ENCODE measurements at places on chromosomes 2 and 18.

GRCh38 chr2:120853306-120854013 lies 117.8 kb downstream of the GLI2 start:
- DNase-seq: no peak

DNA sequence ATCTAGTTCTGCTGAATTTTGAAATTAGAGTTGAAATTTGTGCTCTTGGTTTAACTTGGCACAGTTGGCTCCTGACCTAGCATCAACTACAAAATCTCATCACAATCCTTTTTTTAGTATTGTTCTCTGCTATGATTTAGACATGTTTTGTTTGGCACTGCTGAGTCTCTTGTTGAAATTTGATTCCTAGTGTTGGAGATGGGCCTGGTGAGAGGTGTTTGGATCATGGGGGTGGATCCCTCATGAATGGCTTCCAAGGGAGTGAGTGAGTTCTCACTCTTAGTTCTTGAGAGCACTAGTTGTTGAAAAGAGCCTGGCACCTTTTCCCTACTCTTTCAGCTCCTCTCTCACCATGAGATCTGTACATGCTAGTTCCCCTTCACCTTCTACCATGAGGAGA lies 605.6 kb upstream of the SLC39A10 start:
- no peak for DNase-seq

DNA sequence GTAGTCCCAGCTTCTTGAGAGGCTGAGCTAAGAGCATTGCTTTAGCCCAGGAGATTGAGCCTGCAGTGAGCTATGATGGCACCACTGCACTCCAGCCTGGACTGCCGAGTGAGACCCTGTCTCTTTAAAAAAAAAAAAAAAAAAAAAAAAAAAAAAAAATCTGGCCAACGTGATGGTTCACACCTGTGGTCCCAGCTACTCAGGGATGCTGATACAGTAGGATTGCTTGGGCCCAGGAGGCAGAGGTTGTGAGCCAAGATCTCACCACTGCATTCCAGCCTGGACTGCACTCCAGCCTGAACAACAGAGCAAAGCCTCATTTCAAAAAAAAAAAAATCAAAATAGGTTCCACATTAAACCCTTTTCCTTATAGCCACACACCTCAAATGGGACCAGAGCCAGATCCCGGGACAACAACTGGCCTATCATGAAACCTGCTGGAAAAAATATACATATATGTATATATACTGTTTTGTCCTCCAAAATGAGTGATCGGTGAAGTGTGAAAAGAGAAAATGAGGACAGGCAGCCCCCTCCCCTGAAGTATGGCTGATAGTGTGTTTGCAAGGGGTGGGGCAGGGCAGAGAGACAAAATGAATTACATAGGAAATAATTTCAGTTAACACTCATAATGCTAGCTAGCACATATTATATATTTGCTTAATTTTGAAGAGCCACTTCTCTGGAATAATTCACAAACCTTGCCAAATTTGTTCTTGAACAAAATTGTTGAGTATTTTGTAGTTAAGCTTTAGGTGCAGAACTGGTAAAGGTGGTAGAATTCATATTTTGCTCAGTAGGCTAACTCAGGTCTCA lies 22.9 kb downstream of the MAPRE2 start:
- DNase-seq: no peak

DNA sequence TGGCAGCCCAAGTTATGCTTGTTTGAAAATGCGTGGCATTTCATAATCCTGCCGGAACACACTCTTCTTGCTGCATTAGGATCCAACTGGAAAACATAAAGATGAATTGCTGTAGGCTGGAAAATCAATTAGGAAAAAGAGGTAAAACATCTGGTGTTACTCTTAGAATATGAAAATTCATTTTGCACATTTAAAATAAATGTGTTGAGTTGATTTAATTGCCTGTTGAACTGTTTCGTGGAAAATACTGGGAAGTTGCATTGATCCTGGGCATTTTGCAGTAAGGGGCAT lies 4.1 kb downstream of the RHOB start:
- no peak for DNase-seq

- no peak for DNase-seq
These were observed 196.2 kb downstream of the VWC2L start for GRCh38 chr2:214607051-214607450.

DNA sequence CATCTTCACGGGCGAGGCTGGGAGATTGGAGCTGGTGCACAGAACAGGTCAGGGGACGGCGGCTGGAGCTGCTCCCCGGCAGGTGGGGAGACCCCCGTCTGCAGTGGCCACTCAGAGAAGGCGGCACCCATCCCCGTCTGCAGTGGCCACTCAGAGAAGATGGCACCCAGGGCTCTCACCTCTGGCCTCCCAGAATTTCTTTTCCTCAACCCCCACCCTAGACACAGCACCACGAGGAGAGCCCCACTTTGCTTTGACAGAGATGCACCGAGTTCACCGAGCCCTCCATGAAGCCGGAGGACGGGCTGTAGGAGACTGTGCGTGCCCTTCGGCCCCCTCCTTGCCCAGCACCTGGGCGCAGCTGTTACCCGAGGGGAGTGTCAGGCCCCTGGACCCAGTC lies 201.6 kb upstream of the SALL3 start:
- DNase-seq: no peak

DNA sequence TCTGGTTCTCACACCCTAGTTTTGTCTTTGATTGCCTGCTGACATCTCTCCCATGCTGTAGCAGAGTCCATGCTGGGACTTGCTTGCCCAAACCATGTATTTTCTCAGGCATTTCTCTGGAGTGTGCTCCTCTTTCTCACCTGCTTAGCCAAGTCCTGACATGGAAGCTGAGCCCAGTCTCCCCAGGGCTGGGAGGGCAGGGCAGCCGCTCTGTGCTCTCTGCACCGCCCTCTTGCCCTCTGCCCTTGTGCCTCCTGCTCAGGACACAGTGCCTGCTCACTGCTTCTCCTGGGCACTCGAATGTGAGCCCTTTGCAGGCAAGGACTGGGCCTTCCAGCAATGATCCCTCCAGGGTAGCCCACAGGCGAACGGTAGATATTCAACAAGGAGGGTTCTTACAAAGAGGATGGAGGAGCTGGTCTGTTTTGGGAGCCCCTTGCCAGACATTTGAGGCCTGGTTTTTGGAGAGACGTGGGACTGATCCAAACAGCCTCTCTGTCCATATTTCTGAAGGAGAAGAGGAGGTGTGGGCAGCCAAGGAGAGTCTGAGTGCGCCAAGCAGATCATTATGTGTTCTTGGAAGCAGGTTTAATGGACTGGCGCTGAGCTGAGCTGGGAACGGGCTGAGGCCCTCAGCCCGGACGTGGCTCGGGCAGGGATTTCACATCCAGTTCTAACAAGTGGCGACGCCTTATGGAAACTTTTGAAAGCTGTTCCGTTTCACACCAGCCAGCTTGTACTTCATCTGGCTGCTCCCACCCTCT lies 4.0 kb downstream of the SLC14A2 start:
- DNase-seq: no peak

GRCh38 chr2:7950035-7950612 lies 731.7 kb upstream of the ID2 start:
- DNase-seq: no peak

DNA sequence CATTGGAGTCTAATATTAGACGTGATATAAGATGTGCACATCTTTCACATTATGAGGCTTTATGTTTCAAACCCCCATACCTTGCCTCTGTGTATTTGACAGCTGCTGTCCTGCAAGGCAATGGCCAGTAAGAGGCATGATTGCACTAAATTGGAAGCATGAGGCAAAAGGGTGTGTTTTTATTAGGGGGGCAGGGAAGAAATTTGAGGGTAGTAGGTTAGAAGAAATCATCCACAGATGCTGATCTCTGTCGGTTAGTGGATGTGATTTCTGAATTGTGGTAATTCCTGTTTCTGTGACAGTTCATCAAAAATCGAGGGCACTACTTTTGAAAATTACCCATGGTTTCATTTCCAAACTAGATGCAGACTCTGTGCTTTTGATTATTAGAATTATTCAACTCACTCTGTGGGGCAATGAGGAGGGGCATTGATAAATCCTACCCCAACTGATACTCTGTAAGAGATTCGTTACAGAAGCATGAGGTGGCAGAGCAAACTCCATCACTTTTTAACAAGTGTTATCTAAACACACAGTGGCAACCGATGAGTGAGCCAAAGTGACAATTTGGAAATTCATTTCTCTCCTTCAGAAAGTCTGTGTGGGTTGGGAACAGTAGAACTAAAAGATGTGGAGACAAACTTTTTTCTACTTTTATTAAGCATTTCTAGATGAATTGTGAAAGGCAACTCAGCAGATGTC lies 453.0 kb downstream of the ARHGAP15 start:
- DNase-seq: no peak

- no peak for DNase-seq
These were observed 179.1 kb downstream of the LDLRAD4 start for GRCh38 chr18:13397504-13398163.

GRCh38 chr2:47950340-47951301 lies 44.3 kb upstream of the FBXO11 start:
- no peak for DNase-seq

- DNase-seq: no peak
These were observed 200.6 kb downstream of the WDR7 start for GRCh38 chr18:56851774-56852173.

DNA sequence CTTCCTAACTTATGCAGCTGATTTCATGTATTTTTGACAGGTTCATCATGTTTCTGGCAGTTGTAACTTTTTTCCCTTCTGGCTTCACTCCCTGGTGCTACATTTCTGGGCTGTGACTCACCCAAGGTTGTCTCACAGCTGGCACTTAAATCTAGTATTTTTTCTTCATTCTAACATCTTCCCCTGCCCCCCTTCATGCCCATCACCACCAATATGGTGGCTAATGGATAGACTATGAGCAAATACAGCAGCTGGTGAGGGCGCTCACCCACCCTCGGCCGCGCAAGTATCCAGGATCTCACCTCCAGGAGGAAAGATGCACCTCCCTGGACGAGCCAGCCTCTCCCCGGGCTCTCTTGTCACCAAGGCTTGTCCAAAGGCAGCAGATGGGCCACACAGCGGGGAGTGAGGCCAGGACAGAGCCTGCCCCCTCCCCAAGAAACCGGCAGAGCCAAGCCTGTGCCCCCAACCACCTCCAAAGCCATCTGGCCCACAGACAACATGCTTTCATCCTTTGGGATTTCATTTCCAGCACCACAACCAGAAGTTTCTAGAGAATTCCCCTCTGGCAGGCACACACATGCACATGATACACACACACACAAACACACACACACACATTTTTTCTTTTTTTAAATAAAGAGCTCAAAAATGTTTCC lies 39.1 kb downstream of the ATOH8 start:
- DNase-seq: no peak

DNA sequence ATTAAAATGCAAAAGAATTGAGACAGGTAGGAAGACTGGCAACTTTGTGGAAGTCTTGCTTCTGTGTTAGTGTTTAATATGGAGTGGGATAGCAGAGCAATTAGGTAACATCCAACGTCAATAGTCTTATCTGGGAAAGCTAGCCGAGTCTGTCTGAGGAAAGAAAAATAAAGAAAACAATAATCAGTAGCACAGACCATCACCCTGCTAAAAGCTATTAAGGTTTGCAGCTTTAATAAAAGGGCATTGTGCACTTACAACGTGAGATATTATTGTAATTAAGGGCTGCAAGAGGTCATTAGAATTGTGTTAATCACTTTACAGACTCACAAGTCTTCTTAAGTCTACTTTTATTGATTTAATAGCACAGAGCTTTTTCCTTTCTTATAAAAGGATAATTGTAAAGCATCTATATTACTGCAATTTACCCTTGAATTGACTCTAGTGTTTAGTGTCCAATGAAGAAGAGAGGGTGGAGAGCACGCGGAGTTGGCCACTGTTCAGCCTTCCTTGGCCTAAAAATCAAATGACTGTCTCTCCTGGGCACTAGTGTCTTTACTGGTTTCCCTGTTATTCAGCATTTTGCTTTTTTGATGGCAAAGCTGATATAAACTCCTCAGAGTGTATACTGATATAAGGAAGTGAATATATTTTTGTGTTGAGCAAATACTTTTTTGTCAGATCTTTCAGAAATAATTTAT lies 2.0 kb downstream of the CDH7 start:
- DNase-seq: no peak

- no peak for DNase-seq
These were observed 34.0 kb upstream of the TMEM178A start for GRCh38 chr2:39631718-39632117.

- DNase-seq: no peak
These were observed 154.9 kb upstream of the TTC39C start for GRCh38 chr18:23859466-23860336.

GRCh38 chr2:43127208-43127940 lies 99.0 kb downstream of the ZFP36L2 start:
- peak; percentile 86 for DNase-seq

DNA sequence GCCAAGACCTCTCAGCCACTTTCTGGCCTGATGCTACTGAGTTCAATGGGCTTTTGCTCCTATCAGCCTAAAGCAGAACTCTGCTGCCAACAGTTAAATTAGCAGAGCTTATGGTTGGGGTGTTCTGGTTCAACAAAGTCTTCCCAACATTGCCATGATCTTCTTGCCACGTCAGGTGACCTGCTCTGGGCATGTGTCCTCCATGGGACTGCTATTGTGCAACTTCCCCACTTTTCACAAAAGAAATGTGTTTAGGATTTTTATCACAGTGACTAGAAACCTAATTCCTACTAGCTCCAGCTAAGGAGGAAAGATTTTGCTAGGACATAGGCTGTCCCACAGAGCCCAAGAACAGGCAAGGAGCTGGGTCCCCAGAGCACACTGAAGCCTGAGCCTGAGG lies 56.4 kb downstream of the ALK start:
- no peak for DNase-seq

- no peak for DNase-seq
These were observed 461.0 kb upstream of the CDH2 start for GRCh38 chr18:28637897-28638296.

DNA sequence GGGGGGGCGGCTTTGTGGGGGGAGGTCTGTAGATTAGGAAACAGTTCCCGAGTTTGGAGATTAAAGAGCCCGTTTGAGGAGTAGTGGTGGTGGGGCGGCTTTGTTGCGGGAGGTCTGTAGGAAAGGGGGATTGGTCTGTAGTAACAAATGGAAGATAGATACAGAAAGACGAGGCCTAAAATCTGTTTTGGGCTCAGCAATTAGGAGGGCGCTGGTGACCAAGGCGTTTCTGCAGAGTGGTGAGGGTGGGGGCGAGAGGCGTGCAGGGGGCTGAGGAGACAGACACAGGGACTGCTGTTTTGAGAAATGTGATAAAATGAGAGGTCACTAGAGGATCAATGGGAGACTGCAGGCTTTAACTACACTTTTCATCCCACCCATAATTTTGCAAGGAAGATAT lies 1.6 kb upstream of the ADNP2 start:
- DNase-seq: no peak

DNA sequence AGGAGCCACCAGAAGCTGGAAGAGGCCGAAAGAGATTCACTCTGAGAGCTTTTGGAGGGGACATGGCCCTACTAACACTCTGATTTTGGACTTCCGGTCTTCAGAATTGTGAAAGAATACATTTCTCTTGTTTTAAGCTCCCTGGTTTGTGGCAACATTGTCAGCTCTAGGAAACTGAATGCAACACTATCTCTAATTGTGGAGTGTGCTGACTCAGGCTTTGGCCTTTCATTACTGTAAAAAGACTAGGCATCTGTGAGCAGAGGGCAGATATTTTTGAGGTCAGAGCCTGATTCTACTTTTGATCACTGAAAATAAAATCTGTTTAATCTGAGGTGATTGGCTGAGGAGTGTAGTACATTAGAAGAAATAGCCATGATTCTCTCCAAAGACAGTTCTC lies 185.4 kb upstream of the FAM98A start:
- DNase-seq: no peak

GRCh38 chr2:150716186-150716585 lies 228.7 kb upstream of the RND3 start:
- DNase-seq: no peak

Measured in left colon (tissue), 2 donors.